ENCODE measurements at places on chromosomes 5 and 9. TPM values are rescaled to one million over a fixed set of nuclear protein-coding genes. Genes with fewer than 3 reads are reported as not detected.
A peak's percentile ranks its signal among the peaks of the same experiment; 100 is the strongest.

The DPYSL3 gene
- 25.9 TPM for total RNA-seq

- DNase-seq: peak; percentile 73
These were observed 28.1 kb downstream of the NEK6 start for GRCh38 chr9:124285903-124286291.

- no peak for DNase-seq
These were observed 68.8 kb downstream of the C9orf50 start for GRCh38 chr9:129552064-129552463.

DNA sequence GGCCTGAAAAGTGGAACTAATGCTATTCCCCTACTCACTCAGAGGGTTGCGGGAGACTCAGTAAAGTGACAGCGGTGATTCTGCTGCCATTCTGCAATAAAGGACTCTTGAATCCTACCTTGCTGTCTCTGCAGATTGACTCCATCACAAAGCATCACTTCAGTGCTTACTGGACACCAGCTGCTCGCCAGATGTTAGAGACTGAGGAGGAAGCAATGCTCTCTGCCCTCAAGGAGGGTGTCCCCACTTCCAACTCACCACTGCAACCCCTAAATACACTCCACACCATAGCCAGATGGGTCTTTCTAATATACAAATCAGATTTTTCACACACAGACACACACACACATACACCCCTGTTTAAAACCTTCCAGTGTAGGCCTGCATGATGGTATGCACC, 21.4 kb downstream of the TTLL11 start:
- no peak for DNase-seq

The CTXN3 gene
- not detected for total RNA-seq

DNA sequence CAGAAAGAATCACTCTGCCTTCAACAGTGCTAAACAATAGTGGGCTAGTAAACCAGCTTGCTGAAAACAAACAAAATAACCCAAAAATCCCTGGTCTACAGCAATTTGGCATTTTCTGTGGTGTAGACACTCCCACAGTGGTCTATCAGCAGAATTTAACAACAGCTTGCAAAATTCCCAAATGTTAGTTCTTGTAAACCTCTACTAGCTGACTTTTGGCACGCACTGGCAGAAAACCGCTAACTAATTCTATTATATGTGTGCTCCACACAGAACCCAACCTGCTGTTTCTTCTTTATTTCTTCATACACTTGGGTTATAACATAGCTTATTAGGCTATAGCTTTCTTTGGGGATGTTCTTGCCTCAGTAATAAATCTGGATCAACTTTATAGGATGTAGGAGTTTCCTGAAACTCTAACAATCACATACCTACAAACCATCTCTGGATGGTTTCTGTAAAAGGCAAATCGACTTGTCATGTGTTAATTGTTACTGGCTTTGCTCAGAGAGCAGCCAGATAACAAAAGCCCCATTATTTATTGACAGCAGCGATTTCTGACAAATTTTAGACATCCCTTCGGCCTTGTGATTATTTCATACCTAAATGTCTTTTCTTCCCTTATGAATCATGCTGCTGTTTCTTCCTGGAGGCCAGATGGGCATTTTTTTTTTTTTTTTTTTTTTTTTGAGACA, 82.7 kb upstream of the NAA35 start:
- DNase-seq: no peak

- DNase-seq: no peak
These were observed 538.2 kb upstream of the ZNF462 start for GRCh38 chr9:106324591-106325280.

DNA sequence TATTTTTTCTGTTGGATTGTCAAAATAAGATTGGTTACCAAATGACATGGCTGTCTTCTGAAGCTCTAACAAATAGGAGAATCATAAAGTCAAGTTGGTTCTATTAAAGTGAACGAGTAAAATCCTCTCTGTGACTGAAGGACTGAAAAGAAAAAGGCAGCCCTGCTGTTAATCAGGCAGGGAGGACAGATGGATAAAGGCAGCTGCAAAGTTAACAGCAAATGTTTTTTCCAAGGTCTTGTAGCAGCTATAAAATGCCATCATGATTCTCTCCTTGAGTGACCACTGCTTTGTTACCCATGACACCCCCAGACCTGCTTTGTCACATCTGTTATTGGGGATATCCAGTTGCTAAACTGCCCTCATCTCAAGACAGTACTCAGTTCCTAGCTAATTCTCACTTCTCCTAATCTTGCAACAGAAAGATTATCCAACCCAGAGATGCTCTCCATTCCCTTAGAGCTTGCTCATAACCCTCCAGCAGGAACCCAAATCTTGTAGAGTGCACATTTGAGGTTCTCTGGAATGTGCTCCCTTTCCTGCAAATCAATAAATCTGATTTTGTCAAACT, 89.7 kb upstream of the PARP8 start:
- DNase-seq: no peak

The CD14 gene
- total RNA-seq: 14.7 TPM

GRCh38 chr9:124797343-124798103, 20.6 kb downstream of the OLFML2A start:
- DNase-seq: peak; percentile 61

DNA sequence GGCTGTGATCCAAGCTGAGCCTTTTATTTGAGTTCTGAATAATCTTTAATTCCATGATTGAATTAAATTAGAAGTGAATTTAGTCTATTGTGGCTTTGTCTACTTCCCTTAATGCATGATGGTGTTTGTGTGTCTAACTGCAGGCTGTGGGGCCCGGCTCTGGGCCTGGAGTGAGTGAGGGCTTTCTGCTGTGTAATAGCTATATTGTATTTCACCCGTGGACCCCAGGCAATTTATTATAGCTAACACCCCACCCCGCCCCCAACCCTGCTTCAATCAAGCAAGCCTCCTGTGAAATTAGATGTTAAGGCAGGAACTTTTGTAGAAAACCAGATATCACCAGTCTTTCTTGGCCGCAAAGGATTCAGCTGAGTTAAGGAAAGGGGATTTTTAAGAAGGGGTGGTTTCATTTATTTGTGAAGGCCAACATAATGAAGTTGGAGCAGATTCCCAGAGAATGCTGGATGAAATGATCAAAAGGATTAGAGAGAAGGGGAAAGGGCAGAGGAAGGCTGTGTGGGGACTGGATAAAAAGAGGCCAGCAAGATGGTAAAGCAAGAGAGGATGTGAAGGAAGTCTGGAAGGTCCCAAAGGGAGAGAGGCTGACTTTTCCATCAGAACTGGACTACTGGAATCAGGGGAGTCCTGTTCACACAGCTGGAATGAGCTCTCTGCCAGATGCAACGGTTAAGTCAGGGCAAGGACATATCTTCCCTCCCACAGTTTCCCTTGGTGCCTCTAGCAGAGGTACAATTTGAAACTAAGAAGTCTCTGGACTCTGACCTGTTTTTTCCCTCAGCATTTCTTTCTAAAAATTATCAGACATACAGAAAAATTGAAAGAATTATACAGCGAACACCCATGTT, 125.3 kb upstream of the SAP30L start:
- DNase-seq: no peak

The MLANA gene
- total RNA-seq: not detected

DNA sequence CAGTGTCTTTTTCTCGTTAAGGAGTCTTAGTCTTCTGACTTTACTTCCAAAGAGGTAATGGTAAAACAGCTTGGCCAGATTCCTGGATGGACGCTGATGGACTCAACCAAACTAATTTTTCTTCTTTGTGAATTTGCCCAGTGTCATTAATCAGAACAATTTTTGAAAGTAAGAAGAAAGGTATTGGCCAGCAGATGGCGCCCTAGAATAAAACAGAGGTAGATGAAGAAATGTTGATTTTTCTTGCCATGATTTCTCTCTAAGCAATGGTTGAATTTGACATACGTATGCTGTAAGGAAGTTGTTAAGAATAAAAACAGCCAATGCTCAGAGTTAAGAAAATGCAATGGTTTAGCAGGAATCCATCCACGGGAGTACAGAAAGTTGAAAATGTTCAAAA, 500.0 kb downstream of the DIRAS2 start:
- peak; percentile 25 for DNase-seq

DNA sequence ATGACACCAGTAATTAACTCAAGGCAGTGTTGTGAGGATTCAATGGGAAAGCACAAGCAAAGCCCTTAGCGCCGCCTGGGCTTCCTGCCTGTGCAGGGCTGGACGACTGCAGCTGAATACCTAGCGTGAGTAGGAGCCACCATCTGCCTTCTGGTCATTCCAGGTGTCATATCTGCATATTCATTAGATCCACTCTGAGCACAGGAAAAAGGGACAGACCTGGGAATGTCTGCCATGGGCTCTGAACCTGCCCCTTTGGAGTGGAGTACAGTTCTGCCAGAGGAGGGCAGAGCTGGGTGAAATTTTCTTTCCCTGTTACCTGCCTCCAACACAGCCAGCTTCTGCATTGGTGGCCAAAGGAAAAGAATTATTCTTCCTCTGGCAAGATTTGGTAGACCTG, 298.8 kb downstream of the NSG2 start:
- no peak for DNase-seq

DNA sequence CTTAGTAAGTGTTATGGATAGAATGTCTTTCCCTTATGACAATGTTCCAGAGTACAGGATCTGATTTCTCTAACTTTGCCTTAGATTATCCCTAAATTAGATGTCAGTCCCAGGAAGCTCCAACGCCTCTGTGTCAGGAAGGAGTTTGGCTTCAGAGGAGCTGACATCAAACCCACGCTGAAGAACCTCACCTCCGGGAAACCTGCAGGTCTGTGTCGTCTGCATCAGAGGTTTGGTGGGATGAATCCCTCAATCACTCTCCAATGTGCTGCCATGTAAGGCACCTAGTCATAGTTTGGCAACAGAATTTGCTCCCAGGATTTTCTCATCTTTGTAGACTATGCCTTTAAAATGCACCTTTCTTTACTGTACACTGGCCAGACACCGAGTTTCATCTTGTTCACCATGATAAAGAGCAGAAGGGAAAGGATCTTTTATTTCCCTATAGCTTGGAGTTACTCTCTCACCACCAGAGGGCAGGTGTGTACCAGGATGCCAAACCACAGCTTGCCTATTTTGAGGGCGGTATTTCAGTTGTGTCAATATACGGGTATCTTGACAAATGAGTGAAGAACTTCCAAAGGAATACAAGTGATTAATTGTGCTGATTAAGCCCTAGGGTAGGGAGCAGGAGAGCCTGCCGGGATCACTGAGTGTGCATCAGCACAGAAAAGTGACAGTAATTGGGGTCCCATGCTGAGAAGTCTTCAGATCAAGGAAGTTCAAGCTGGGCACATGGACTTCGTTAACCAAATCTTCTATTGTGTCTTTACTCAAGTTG, 23.4 kb downstream of the MINAR2 start:
- DNase-seq: peak; percentile 48

The PPP1R26 gene
- total RNA-seq: 18.7 TPM

DNA sequence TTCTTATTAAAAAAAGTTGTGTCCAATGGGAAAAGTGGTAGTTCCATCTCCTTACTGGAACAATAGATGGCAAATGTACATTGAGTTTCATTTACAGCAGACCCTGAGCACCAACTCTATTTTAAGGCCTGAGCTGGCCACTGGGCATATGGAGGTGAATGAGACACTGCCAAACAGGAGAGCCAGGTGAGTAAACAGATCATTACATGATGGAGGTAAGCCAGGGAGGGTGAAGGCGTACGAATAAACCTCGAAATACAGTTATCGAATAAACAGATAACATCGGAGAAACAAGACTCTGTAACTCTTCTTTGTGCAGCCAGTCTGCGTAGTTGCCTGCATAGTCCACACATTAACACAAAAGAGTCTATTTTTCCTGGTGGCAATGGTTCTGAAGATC, 446.4 kb upstream of the KLF4 start:
- no peak for DNase-seq

- no peak for DNase-seq
These were observed 6.3 kb upstream of the IL3 start for GRCh38 chr5:132054031-132054696.

DNA sequence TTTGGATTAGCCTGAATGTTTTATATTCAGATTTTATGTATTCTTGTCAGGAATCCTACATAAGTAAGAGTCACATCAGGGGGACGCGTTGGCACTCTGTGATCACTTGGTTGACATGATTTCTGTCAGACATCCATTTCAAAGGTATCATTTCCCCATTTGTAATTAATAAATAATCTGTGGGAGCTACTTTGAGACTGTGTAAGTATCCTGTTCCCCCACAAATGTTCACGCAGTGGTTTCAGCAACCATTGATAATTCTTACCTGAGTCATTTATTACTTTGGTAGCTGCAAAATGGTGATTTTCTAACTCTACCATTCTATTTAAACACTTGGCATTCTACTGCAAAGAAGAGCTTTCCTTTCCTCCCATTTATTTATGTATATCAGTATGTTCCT, 56.9 kb upstream of the TBC1D2 start:
- no peak for DNase-seq

DNA sequence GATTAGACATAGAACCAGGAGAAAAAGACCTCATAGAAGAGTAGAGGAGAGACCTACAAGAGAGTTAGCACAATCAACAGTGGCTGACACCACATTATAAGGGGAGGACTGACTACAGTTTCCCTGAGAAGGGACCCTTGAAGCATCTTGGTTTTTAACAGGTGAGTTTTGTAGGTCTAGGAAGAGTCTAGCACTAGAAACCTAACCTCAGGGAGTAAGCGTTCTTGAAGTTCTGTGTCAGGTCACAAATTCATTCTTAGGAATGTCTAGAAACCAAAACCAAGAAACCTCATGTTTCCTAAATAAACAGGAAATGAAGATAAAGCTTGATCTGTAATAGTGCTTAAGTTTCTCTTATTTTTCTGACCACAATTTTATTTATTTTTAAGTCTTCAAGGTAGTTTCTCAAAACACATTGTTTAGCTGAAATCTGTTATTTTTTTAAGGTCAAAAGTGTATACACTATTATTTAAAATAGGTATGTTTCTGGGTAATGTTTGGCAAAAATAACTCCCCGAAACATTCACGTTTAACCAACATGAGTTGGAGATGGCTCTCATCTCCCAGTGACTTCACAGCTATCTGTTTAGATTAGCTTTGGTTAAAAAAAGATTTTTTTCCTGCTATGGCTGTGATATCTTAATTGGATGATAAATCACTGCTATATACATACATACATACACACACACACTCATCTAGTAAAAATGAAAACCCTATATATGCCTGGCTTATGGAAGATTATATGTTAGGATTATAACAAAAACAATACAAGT, 37.1 kb downstream of the MAP3K1 start:
- DNase-seq: no peak

GRCh38 chr5:76681287-76681686, 34.6 kb upstream of the F2R start:
- DNase-seq: no peak

- DNase-seq: no peak
These were observed 238.2 kb downstream of the CD180 start for GRCh38 chr5:66958201-66958979.

The KIF2A gene
- 10.2 TPM for total RNA-seq

DNA sequence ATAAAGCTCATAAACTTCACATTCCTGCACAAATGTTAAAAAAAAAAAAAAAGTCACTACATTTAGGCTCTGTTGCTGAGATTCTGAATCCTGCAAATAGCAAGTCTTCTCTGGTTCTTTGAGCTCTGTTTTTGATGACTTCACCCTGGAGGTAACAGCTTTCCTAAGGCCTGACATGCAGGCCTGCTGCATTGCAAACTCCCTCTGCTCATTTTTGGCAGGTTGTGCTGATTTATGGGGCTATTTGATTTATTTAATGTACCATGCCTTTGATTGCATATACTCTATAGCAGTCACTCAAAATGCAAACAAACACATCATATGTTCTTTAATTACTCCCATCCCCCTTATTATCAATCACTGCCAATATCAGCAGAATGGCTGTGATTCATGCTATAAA, 416.1 kb upstream of the IZUMO3 start:
- DNase-seq: no peak

The SLC9A3 gene
- total RNA-seq: 1.1 TPM

- DNase-seq: no peak
These were observed 9.7 kb downstream of the PCDH1 start for GRCh38 chr5:141868541-141868940.

All from heart right ventricle (tissue), 16 donors.